Vagina (tissue), 2 donors: ENCODE measurements at places on chromosomes 16 and 17.

- H3K27ac ChIP-seq = no peak overlapping the region
- H3K4me3 ChIP-seq = no peak overlapping the region
- peaks cover 3% of the 10 kb centered on the region for H3K27me3 ChIP-seq
- DNase-seq = no peak
- H3K36me3 ChIP-seq = no peaks in the 10 kb centered on the region
- peaks cover 27% of the 10 kb centered on the region for H3K4me1 ChIP-seq
Measured at GRCh38 chr16:89577055-89577759, 1.6 kb downstream of the CPNE7 start.

GRCh38 chr17:28645576-28645939 lies 600 bp upstream of the BLTP2 start:
- H3K27ac ChIP-seq = peak overlapping the region; percentile 92
- no peaks in the 10 kb centered on the region for H3K36me3 ChIP-seq
- peaks cover 41% of the 10 kb centered on the region for H3K4me1 ChIP-seq
- no peaks in the 10 kb centered on the region for H3K27me3 ChIP-seq
- no peak for DNase-seq

- no peak overlapping the region for H3K4me3 ChIP-seq
- DNase-seq = no peak
- no peak overlapping the region for H3K27ac ChIP-seq
- no peaks in the 10 kb centered on the region for H3K36me3 ChIP-seq
- H3K27me3 ChIP-seq = no peaks in the 10 kb centered on the region
- peaks cover 13% of the 10 kb centered on the region for H3K4me1 ChIP-seq
Measured at GRCh38 chr17:38583828-38584349, 21.9 kb downstream of the SRCIN1 start.

DNA sequence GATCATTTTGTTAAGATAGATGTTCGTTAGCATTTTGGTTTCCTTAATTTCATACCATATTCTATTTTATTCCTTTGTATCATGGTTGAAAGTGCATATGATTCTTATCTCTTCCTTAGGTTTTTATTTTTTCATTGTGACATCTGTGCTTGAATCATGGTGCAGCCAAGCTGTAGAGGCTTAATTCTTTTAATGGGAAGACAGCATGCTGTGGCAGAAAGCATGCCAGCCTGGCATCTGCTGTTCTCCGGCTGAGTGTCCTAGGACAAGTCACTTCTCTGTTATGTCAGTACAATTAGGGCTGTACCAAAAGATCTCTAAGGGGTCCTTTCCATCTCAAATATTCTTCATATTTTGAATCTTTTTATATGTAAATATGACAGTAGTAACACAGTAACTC lies 68.5 kb upstream of the PMFBP1 start:
- no peak overlapping the region for H3K4me3 ChIP-seq
- H3K36me3 ChIP-seq = no peaks in the 10 kb centered on the region
- DNase-seq = no peak
- no peaks in the 10 kb centered on the region for H3K27me3 ChIP-seq

DNA sequence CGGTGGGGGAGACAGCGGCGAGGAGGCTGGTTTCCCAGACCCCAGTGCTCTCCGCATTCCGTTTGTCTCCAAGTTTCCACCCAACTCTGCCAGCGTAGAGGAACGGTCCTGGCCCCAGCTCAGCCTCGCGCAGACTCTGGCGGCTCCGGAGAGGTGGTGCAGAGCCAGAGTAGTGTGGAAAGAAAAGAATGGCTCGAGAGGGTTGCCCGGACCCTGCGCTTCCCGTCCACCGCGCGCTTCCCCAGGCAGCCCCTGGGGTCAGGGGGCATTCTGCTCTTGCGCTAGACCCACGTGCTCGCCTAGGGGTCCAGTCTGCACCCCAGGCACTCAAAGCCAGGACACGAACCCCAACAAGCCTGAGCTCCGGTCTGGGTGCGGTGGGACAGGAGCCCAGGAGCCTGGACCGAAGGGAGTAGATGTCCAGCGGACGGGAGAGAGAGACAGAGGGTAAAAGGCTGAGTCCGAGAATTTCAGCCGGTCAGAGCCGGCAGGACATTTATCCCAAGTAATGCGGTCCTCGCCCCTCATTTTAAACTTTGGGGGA lies 3.8 kb downstream of the PMP22 start:
- H3K27me3 ChIP-seq = no peaks in the 10 kb centered on the region
- H3K27ac ChIP-seq = peak overlapping the region; percentile 90
- H3K36me3 ChIP-seq = peaks cover 25% of the 10 kb centered on the region
- peak; percentile 89 for DNase-seq
- peaks cover 42% of the 10 kb centered on the region for H3K4me1 ChIP-seq

- H3K4me3 ChIP-seq = no peak overlapping the region
- peaks cover 24% of the 10 kb centered on the region for H3K4me1 ChIP-seq
- no peak overlapping the region for H3K27ac ChIP-seq
- no peaks in the 10 kb centered on the region for H3K36me3 ChIP-seq
- no peaks in the 10 kb centered on the region for H3K27me3 ChIP-seq
Measured at GRCh38 chr16:29992344-29992967, 3.0 kb downstream of the HIRIP3 start.

DNA sequence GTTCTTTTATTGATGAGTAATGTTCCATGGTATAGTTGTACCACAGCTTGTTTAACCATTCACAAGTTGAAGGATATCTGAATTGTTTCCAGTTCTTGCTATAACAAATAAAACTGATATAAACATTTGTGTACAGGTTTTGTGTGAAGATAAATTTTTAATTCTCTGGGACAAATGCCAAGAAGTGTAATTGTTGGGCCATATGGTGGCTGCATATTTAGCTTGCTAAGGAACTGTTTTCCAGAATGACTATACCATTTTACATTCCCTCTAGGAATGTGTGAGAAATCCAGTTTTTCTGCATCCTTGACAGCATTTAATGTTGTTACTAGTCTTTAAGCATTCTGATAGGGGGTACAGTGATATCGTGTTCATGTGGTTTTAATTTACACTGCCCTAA lies 368.5 kb downstream of the KIF2B start:
- H3K36me3 ChIP-seq = no peaks in the 10 kb centered on the region
- no peaks in the 10 kb centered on the region for H3K4me1 ChIP-seq
- no peaks in the 10 kb centered on the region for H3K27me3 ChIP-seq
- H3K4me3 ChIP-seq = no peak overlapping the region
- H3K27ac ChIP-seq = no peak overlapping the region

DNA sequence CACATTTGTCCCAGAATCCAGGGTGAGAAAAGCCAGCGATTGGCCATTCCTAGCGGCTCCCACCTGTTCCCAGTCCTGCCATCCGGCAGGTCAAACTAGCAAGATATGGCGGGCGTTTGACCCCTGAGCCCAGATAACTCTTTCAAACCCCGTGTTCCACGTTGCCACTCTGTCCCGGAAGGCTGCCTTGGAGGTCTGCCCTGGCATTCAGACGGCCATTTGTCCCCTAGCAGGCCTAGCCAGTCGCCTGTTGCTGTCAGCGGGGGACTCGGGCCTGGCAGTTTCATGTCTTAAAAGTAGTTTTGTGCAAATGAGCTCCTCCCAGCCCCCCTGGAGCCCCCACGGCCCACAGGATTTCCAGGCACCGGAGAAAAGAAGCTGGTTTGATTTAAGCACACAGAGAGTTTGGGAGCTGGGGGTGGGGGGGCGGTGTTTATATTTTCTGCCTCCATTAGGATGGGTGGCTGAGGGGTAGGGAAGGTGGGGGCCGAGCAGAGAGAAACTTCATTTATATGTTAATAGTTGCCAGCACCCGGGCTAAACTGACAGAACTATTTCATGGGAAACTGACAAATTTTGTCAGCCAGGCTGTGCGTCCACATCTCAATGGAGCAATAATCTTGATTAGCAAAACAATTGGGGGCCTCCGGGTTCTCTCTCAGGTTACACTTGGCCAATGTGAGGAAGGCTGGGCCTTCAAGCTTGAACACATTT lies 240.9 kb upstream of the SALL1 start:
- H3K4me3 ChIP-seq = no peak overlapping the region
- peaks cover 13% of the 10 kb centered on the region for H3K4me1 ChIP-seq
- H3K27ac ChIP-seq = peak overlapping the region; percentile 58
- no peak for DNase-seq
- H3K36me3 ChIP-seq = no peaks in the 10 kb centered on the region
- no peaks in the 10 kb centered on the region for H3K27me3 ChIP-seq

DNA sequence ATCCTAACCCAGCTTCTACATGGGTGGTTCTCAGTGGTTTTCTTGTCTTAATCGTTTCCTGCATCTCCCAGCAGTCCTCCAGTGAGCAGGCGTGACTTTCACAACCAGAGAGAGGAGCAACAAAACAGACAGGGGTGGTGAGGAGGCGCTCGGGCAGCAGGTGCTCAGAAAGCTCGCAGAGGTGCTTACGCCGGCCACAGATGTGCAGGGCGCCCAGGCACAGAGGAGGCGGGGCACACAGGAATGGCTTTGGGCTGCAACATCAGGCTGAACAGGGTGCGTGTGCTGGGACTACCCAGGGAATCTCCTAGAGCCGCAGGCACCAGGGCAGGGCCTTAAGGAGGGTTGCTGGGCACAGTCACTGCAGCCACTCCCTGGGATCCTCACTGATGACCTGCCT lies 32.6 kb downstream of the KLHDC4 start:
- no peaks in the 10 kb centered on the region for H3K4me1 ChIP-seq
- H3K27me3 ChIP-seq = no peaks in the 10 kb centered on the region
- no peak overlapping the region for H3K4me3 ChIP-seq
- H3K27ac ChIP-seq = no peak overlapping the region

GRCh38 chr17:66849032-66849655 lies 14.2 kb downstream of the CACNG5 start:
- H3K27me3 ChIP-seq = no peaks in the 10 kb centered on the region
- no peak overlapping the region for H3K4me3 ChIP-seq
- DNase-seq = no peak
- H3K27ac ChIP-seq = no peak overlapping the region

DNA sequence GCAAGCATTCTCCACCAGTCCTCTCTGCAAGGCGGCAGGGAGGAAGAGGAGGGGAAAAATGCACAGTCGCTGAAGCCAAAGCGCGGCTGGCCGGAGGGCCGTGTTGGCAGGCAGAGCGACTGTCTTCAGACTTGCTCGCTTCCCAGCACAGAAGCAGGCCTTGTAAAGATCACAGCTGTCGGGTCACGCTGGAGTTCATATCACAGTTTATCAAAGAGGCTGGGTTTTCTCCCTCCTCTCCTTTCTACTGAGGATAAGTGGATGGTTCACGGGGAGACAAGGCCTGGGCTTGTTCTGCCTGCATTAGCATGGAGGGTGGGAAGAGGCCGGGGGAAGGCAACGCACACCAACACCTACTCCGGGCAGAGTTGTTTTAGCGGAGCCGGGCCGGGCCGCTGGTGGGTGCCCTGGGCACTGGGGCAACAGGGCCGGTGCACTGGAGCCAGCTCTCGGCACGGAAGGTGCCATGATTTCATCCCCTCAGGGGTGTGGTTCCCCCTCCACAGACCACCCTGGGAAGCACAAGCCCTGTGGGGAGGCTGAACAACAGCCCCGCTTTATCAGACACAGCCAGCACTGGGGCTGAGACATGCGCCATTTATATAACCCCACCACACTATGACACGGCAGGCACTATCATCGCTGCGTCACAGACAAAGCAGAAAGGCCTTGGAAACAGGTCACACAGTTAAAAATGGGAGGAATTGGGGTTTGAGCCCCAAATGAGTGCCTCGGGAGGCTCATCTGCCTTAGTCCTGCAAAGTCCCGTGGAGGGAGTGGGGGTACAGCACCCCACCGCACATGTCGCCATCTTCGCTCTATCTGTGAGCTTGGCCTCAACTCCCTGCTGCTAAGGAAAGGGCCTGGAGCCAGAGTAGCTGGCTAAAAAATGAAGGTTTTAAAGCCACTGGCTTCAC lies 40.3 kb upstream of the MTSS2 start:
- H3K4me1 ChIP-seq = peaks cover 42% of the 10 kb centered on the region
- H3K27me3 ChIP-seq = no peaks in the 10 kb centered on the region
- H3K4me3 ChIP-seq = no peak overlapping the region
- no peaks in the 10 kb centered on the region for H3K36me3 ChIP-seq

DNA sequence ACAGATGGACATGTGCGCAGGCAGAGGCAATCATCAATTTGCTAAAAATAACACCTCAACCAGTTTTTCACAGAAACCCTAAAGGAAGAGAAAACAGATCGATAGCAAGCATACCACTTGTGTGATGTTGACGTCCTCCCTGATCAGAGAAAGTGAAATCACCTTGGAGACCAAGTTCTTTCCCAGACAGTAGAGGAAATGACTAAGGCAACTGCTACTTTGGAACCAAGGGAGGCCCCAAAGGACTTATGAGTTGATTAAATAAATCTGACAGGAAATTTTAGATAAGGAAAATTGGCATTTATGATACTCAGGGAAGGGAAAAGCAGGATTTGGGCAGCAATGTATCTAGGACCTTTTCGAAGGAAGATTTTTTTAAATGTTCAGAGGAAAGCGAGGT lies 267.1 kb upstream of the ASIC2 start:
- no peaks in the 10 kb centered on the region for H3K4me1 ChIP-seq
- H3K27ac ChIP-seq = no peak overlapping the region
- no peaks in the 10 kb centered on the region for H3K27me3 ChIP-seq
- no peak overlapping the region for H3K4me3 ChIP-seq
- H3K36me3 ChIP-seq = no peaks in the 10 kb centered on the region
- DNase-seq = no peak

DNA sequence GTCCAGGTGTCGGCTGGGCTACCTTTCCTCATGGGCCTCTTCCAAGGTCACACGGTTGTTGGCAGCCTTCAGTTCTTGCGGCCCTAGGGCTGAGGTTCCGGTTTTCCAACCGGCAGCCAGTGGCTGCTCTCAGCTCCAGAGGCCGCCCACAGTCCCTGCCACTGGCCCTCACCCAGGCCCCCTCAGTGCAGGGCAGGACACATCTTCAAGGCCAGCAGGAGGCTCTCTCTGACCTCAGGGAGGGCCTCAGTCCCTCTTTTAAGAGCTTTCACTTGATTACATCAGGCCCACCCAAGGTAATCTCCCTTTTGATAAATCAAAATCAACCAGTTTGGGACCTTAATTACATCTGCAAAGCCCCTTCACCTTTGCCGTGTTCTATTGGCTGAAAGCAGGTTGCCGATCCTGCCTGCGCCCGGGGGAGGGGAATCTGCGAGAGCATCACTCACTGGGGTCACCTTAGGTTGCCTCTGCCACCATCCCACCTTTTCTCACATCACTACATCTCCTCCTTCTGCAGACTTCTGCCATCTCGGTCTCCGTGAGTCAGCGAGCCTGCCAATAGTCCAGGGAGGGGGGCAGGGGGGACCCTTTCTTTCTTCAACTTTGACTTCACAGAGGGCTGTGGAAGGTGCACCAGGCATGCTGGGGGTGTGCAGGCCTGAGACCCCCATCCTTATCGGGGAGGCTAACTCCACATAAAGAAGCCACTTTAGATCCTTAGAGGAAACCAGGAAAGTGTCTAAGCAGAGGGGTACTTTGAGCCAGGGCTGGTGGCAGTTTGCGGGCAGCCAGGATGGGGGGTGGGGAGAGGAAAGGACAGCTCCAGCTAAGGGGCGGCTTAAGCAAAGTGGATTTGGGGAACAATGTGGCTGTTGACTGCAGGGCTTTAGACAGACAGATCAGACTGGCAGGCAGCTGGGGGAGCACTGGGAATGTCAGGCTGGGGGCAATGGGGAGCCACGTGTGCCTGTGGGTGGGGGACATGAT lies 28.8 kb upstream of the NXPH3 start:
- peaks cover 5% of the 10 kb centered on the region for H3K4me1 ChIP-seq
- H3K4me3 ChIP-seq = no peak overlapping the region
- no peaks in the 10 kb centered on the region for H3K36me3 ChIP-seq
- H3K27me3 ChIP-seq = no peaks in the 10 kb centered on the region

- no peak overlapping the region for H3K27ac ChIP-seq
- no peak overlapping the region for H3K4me3 ChIP-seq
- no peak for DNase-seq
- H3K4me1 ChIP-seq = no peaks in the 10 kb centered on the region
- no peaks in the 10 kb centered on the region for H3K27me3 ChIP-seq
- H3K36me3 ChIP-seq = no peaks in the 10 kb centered on the region
Measured at GRCh38 chr17:77214743-77215142, 74.0 kb downstream of the SEC14L1 start.
